Activated naive CD4-positive, alpha-beta T cell treated with Interleukin-2 at 50 U/mL for 16 hours (primary cell): ENCODE measurements at places on chromosomes 16 and 17.

GRCh38 chr16:11806721-11807120, 9.7 kb upstream of the ZC3H7A start:
- DNase-seq = no peak

- DNase-seq = peak; percentile 7
These were observed 54.8 kb downstream of the SPECC1 start for GRCh38 chr17:20063665-20064648.

DNA sequence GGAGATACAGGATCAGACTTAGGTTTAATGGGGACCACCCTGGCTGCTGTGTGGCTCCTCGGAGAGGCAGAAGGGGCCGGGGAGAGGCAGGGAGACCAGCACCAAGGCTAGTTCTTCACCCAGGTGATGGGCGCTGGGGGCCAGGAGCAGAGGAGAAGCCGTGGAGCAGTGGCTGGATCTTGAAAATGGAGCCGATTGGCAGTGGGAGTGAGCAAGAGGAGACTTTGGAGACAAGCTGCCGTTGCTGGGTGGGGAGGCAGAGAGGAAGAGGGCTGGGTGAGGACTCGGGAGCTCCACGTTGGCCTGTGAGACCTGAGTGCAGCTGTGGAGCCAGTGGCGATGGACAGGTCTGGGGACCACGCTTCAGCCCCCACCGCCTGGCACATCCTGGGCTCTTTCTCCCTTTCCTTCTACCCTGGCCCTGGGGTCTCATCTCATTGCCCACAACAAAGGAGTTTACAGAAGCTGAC, 9.0 kb downstream of the RAB11FIP4 start:
- no peak for DNase-seq

DNA sequence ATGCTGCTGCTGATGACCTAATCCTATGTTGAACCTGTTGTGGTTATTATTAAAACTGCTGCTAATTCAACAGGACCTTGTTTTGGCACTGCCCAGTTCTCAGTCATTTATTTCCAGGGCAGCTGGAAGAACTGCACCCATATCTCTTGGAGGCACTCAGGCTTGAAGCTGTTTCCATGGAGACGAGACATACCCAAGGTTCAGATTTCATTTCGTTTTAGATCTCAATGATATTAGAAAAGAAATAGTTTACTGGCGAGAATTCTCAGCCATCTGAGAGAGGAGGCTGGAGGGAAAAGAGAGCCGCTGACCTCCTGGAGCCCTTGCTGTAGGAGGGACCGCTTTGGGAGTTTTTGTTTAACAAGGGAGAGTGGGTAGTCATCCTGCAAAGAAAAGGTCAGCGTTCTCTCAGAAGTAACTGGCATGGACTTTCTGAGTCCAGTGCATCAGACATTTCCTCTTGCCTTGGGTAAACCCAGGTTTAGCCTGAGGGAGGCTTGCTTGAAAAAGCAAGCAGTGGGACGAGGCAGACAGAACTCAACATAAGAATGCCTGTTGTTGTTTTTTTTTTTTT, 75.4 kb downstream of the YPEL2 start:
- DNase-seq = no peak

DNA sequence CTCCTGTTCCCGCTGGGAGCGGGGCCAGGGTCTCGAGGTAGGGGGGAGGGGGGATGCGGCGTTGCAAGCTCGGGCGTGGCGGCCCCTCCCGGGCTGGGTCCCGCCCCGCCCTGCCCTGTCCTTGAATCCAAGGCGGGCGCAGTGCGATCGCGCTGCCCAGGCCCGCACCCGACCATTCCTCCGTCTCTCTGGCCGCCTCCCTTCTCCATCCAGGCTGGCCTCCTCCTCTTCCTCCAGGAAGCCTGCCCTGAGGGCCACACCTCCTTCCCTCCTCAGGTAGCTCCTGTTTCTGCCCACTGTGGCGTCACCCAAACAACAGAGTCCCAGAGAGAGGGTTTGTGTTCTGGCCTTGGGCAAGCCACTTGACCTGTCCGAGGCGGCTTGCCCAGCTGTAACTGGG, 43.0 kb upstream of the TAC4 start:
- no peak for DNase-seq

GRCh38 chr16:71289732-71290062, 495 bp upstream of the CMTR2 start:
- DNase-seq = no peak

DNA sequence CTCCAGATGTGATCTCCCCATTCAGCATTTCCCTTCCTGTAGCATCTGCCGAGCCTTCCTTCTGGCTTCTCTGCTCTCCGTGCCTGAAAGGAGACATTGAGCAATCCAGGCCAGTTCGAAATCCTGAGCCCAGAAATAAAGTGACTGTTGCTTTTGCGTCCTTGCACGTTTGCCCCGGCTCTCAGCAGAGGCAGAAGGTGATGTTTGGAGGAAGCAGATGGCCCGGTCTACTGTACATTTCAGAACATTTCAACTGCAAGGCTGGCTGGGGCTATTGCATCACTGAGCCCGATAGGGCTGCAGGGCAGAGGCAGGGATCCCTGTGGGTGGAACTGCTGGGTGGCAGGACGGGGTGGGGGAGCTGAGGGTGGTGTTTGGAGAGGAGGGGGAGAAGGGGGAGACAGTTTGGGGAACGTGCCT, 29.4 kb downstream of the IRF8 start:
- DNase-seq = no peak

DNA sequence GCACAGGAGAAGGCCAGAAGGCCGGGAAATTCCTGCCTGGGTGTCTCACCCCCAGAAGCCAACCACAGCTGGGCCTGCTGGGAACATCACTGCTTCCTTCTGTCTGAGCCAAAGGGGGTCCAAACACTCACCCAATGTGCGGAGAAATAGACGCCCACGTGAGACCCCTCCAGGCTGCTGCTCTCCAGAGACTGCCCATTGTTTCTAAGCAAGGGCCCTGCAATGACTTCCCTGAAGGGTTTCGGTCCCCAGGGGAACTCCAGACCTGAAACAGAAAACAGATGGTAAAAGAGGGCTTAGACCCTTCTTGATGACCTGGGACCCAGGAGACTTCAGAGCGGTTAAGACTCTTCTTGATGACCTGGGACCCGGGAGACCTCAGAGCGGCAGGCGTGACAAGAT, 41.3 kb downstream of the MRM3 start:
- DNase-seq = no peak

GRCh38 chr17:37064206-37064605, 115.5 kb downstream of the AATF start:
- DNase-seq = no peak

GRCh38 chr16:55706739-55707384, 51.1 kb downstream of the SLC6A2 start:
- DNase-seq = no peak

- no peak for DNase-seq
These were observed 315.2 kb downstream of the FOXL1 start for GRCh38 chr16:86893506-86893905.

DNA sequence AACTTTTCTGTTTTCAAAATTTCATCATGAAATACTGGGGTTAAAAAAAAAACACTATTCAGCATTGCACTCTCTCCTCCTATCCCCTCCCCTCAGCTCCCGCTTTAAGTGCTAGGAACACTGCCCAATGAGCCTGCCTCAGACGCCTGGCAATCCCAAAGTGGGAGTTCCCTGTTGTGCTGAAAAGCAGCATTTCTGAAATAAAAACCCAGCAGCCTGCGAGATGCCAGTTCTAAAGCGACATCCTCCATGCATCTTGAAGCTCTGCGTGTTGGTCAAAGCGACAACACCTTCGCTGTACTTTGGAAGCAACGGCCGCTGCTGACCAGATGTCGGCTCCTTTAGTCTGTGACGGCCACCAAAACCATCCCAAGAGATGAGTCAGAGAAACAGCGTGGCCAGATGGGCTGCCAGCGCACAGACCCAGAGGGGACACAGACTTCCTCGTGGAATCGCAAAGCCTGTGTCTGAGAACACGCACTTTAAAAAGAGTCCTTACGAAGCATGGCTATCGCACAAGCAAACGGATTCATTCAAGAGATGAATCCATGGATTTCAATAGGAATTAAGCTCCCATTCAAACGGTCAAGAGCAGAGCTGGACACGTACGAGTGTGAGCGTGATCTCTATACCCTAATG, 32.8 kb downstream of the FBXO31 start:
- no peak for DNase-seq

DNA sequence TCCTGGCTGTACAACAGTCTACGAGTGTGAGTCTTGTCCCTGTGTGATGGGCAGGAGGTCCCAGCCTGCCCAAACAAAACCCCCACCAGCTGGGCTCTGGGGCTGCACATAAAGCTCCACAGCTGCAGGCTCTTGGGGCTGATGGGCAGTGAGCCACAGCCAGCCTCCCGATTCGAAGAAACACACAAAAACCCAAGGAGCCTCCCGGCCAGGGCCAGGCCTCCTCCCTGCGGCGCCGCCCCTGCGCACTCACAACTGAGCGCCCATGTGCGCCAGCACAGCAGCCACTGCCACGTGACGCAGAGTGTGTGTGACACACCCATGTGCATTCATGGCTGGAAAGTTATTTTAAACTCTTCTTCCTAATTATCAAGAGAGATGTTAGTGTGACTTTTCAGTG, 30.6 kb upstream of the FAAP100 start:
- no peak for DNase-seq

- peak; percentile 16 for DNase-seq
These were observed 56.7 kb downstream of the PLXDC1 start for GRCh38 chr17:39094607-39095308.

DNA sequence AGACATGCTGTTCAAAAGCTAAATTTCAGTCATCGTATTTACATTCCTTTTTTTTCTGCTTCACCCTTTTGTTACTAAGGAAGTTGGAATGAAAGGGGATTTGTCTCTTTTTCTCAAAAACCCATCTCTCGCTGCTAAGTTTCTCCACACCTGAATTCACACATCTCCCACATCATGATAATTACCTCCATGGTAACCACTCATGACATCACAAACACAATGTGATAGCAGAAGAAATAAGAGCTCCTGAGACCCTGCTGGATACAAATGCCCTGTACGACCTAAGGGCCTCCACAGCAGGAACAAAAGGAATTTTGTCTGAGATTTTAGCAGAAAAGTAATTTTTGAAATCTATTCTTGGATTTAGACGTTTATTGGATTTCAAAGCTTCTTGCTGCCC, 82.6 kb upstream of the GNAO1 start:
- DNase-seq = no peak

DNA sequence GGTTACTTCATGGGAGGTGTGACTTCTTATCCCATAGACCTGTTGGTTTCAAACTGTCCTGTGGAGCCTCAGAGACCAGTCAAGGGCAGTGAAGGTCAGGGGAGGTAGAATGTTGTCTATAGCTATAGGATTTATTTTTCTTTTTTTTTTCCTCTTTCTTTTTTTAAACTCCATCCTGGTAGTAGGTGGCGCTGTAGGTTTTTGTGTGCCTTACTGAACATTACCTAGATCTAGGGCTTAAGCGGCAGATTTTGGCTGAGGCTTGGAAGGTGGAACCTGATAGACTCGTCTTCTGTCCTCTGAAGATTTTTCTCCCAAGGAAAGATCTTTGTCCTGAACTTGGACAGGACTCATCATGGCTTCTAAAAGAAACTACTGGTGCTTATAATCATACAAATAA, 8.2 kb upstream of the LASP1NB start:
- DNase-seq = no peak

DNA sequence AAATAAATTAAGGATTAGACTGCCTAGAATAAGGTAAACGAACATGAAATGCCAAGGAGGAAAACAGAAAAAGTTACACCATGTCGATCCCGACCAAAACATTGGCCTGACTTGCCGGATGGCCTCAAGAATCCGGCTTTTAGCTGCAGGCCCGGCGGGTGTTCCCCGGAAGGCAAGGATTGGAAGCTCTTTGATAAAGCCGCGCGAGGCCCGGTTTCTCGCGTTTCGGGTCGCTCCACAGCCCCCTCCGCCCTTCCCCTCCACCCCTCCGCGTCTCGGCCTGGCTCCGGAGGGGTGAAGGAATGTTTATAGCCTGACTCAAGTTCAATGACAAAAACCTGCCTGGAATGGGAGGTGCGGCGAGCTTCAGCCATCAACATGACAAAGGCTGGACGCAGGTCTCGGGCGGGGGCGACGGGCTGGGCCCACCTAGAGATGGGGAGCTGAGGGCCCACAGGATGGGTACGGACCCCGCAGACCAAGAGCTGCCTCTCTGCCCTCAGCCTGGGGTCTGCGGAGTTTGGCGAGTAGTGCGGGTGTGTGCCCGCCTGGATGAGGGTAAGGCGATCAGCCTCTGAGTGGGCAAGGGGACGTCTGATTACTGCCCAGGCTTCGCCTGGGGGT, 2.6 kb downstream of the PRAC1 start:
- DNase-seq = no peak

GRCh38 chr17:42518046-42518754, 17.8 kb upstream of the NAGLU start:
- no peak for DNase-seq

GRCh38 chr16:68468842-68469241, 20.5 kb upstream of the SMPD3 start:
- no peak for DNase-seq

DNA sequence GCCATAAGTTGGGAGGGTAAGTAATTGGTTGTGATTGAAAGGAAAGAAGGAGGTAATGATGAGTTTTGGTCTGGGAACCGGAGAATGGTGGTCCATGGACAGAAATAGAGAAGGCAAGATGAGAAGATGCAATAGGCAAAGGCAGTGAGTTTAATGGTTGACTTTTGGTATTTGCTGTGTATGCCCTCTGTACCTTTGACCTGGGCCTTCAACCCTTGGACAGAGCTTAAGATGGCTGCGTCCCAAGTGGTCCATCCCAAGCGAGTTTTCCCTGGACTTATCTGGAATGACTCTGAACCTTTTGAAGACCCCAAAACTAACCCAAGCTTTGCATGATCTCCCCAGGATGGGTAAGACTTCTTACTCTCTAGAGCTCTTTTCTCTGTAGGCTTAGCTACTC, 664.5 kb downstream of the MAF start:
- no peak for DNase-seq

- DNase-seq = no peak
These were observed 2.3 kb downstream of the RPRML start for GRCh38 chr17:46976626-46977270.

DNA sequence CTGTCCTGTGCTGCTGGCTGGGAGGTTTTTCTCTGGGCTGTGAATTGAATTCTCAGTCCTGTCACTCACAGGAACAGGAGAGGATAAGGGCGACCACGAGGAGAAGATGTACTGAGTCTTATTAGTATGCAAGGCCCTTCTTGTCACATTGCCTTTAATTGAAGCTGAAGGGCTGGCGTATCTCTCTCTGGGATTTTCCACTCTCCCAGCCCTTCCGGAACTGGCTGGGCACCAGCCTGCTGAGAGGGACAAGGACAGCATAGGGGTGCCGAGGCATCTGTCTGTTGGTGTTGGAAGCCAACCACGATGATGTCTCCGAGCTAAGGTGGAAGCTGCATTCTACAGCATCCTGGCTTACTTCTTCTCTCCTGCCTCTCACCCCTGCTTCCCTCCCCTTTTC, 33.2 kb downstream of the GPRC5B start:
- no peak for DNase-seq

GRCh38 chr17:50177983-50178834, 12.4 kb downstream of the SGCA start:
- DNase-seq = peak; percentile 49

- DNase-seq = peak; percentile 40
These were observed 604 bp downstream of the HS3ST3B1 start for GRCh38 chr17:14301279-14302090.

GRCh38 chr16:85699628-85700027, 10.9 kb upstream of the GINS2 start:
- no peak for DNase-seq
